GM23338 (cell line): ENCODE measurements at places on chromosomes 6 and 20.

DNA sequence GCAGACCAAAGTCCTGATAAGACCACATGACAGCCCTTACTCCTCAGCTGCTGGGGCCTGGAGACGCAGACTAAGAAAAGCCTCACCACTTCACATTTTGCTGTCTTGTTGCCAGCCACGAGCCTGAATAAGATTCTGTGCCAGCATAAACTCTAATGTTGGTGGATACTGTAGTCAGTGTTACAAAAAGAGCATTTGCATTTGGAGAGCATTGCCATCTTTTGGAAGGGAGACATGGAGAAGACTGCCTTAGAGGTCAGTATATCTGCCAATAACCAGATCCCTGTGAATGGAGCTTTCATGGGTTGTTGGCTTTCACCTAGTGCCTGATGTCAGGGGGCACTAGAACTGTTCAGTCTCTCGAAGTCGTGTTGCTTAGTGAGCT is 315.2 kb downstream of the ZFAND3 start:
- H3K27ac ChIP-seq = no peak overlapping the region
- no peaks in the 10 kb centered on the region for H3K27me3 ChIP-seq
- no peak overlapping the region for H3K4me3 ChIP-seq
- H3K4me1 ChIP-seq = peaks cover 28% of the 10 kb centered on the region
- no peaks in the 10 kb centered on the region for H3K36me3 ChIP-seq

DNA sequence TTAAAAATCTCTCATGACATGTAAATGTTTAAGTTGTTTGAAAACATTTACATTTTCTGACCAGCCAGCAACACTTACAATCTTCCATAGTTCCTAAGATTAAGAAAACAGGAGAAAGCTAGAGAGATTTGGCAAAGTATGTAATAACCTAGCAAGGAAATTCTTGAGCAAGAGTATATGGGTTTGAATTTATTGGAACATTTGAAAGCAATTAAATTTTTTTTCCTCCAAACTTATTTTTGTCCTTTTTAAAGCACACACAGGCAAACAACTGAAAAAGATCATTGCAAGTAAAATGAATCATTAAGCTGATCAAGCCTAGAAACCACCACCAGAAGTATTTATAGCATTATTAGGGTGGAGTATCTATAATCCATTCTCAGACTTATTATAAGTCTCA is 20.1 kb upstream of the ZNF217 start:
- no peaks in the 10 kb centered on the region for H3K27me3 ChIP-seq
- H3K27ac ChIP-seq = 0 out of 2 replicates have a peak overlapping the region, but pooled peaks have one; percentile 34
- H3K4me3 ChIP-seq = no peak overlapping the region
- no peaks in the 10 kb centered on the region for H3K36me3 ChIP-seq
- no peak for DNase-seq

DNA sequence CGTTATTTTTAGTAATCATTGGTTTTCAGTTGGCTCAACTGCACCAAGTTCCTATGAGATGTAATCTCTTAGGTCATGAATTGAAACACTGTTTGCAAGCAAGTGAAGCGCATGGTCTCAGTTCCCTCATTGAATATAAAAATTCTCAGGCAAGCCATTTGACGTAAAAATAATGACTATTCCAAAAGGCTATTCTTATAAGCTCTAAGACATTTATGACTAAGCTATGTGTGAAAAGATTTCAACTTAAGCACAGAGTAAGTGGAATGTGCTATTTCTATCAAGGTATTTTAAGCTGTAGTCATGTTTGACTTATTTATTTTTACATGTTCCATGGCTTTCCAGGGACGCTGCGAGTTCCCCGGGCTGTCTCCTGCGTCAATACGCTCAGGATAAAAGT is 248.5 kb downstream of the THBS2 start:
- H3K27ac ChIP-seq = no peak overlapping the region
- H3K4me3 ChIP-seq = no peak overlapping the region
- peaks cover 19% of the 10 kb centered on the region; the same call in 1 of the 2 replicates for H3K4me1 ChIP-seq
- no peaks in the 10 kb centered on the region for H3K27me3 ChIP-seq
- H3K36me3 ChIP-seq = peaks cover 21% of the 10 kb centered on the region

DNA sequence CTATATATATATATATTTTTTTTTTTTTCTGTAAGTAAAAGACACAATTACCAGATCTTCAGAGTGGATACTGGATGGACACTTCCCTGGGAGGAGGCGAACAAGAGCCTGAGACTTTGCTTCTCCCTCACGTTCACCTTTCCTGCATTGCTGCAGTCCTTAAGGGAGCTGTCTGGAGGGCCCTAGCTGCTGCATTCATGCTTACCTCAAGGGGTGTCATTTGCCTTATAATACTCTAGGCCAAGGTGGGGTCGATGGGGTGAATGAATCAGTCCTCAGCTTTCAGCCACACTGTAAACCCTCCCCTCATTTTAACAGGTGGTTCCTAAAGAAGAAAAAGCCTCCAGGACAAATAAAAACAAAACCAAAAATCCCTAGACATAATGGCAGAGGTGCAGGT is 34.8 kb upstream of the CD83 start:
- H3K4me3 ChIP-seq = no peak overlapping the region
- H3K27ac ChIP-seq = no peak overlapping the region
- no peaks in the 10 kb centered on the region for H3K27me3 ChIP-seq
- peaks cover 9% of the 10 kb centered on the region; the same call in 1 of the 2 replicates for H3K4me1 ChIP-seq

- H3K27me3 ChIP-seq = no peaks in the 10 kb centered on the region
- H3K4me1 ChIP-seq = no peaks in the 10 kb centered on the region
- no peaks in the 10 kb centered on the region for H3K36me3 ChIP-seq
- H3K27ac ChIP-seq = no peak overlapping the region
- no peak overlapping the region for H3K4me3 ChIP-seq
- no peak for DNase-seq
Measured at GRCh38 chr20:50611128-50611810, 80.1 kb downstream of the RIPOR3 start.

DNA sequence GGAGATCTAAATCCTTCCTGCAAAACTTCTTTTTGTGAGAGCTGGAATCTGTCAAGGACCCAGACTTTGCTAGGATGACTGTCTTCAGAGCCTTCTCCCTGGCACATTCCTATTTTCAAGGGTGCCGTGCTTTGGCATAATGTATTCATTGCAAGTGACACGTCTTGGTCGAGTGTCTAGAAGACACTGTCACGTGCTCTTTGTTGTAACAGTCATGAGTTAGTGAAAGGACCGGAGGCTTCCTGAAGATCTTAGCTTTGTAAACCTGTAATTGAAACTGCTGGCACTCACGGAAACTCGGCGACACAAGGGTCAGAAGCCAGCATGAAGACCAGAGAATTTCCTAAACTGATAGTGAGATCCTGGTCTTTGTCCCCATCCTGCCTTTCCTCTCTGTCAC is 19.7 kb upstream of the TAGAP start:
- no peak for DNase-seq
- no peak overlapping the region for H3K27ac ChIP-seq
- H3K4me1 ChIP-seq = peaks cover 8% of the 10 kb centered on the region
- no peak overlapping the region for H3K4me3 ChIP-seq

- H3K27ac ChIP-seq = no peak overlapping the region
- H3K36me3 ChIP-seq = peaks cover 15% of the 10 kb centered on the region
- DNase-seq = no peak
- H3K4me1 ChIP-seq = peaks cover 7% of the 10 kb centered on the region
- H3K4me3 ChIP-seq = no peak overlapping the region
- no peaks in the 10 kb centered on the region for H3K27me3 ChIP-seq
Measured at GRCh38 chr6:3128356-3129108, 10.0 kb downstream of the BPHL start.

GRCh38 chr6:166467436-166468000 is 84.8 kb upstream of the MPC1 start:
- no peak overlapping the region for H3K4me3 ChIP-seq
- no peaks in the 10 kb centered on the region for H3K36me3 ChIP-seq
- H3K4me1 ChIP-seq = no peaks in the 10 kb centered on the region
- no peak for DNase-seq

- no peaks in the 10 kb centered on the region for H3K27me3 ChIP-seq
- H3K36me3 ChIP-seq = no peaks in the 10 kb centered on the region
- peak; percentile 76 for DNase-seq
- H3K27ac ChIP-seq = no peak overlapping the region
- H3K4me3 ChIP-seq = no peak overlapping the region
- H3K4me1 ChIP-seq = no peaks in the 10 kb centered on the region
Measured at GRCh38 chr20:62587757-62588402, 54.4 kb upstream of the SLCO4A1 start.

DNA sequence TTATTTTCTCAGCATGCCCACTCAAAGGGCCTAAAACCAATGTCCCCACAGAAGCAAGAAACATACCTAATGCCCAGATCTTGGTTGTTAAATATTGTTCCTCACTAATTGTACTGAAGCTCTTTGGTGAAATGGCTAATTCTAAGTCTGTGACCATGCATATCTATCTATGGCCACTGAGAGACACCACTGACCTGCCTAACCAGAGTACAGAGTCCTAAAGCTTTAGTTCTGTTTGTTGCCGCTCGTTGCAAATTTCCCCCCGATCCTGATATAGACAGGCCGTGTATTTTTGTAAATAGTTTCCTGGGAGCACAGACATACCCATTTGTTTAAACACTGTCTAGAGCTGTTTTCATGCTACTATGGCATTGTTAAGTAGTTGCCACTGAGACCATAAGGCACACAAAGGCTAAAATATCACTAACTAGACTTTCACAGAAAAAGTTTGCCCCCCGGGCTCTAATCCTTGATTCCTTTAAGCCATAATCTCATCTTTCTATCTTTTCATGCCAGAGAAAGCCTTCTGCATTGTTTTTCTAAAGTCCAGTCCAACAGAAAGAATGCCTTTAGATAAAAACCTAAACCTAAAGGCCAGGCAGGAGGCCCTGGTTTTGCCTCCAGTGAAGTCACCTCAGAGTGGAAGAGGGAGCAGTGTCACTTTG is 48.7 kb downstream of the DNAAF9 start:
- no peaks in the 10 kb centered on the region for H3K36me3 ChIP-seq
- no peak overlapping the region for H3K27ac ChIP-seq
- peak; percentile 11 for DNase-seq
- no peaks in the 10 kb centered on the region for H3K4me1 ChIP-seq
- H3K4me3 ChIP-seq = no peak overlapping the region
- H3K27me3 ChIP-seq = no peaks in the 10 kb centered on the region

- H3K27ac ChIP-seq = no peak overlapping the region
- H3K4me1 ChIP-seq = peaks cover 48% of the 10 kb centered on the region
- H3K36me3 ChIP-seq = no peaks in the 10 kb centered on the region
Measured at GRCh38 chr20:38725931-38726803, 1.9 kb downstream of the SLC32A1 start.

- H3K4me1 ChIP-seq = peaks cover 5% of the 10 kb centered on the region; the same call in 1 of the 2 replicates
- no peak overlapping the region for H3K4me3 ChIP-seq
- 0 out of 2 replicates have a peak, but pooled peaks cover 4% of the 10 kb centered on the region for H3K27me3 ChIP-seq
- H3K27ac ChIP-seq = no peak overlapping the region
Measured at GRCh38 chr20:14855171-14855570, 517.8 kb upstream of the FLRT3 start.

DNA sequence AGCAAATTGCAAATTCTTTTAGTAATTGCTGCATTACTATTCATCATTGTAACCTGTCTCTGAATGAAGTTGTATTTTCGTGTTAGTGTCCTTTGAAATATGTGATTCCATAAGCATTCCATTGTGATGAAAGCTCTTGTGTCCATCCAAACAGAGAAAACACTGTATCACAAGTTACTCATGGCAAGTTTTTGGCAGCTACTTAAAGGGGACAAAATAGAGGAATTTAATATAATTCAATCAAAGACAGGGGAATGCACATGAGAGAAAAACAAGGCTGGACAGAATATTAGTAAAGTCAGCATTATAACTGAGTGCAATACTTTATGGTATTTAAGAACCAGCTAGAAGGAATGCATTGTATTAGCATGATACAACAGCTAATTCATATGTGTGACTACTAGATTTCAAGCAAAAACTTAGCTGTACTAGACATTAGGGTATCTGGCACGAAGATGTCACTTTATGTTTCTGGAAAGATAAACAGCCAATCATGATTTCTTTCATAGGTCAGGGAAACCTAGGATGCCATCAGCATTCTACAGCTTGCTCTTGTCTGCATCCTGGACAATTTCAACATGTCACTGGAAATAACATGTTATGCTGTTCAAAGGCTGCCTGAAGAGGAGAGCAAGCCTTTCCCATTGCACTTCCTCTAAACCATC is 270.6 kb upstream of the MARCKS start:
- DNase-seq = no peak
- no peaks in the 10 kb centered on the region for H3K27me3 ChIP-seq
- peaks cover 34% of the 10 kb centered on the region for H3K4me1 ChIP-seq
- H3K27ac ChIP-seq = peak overlapping the region; percentile 61
- peak overlapping the region; percentile 17; the same call in 1 of the 2 replicates for H3K4me3 ChIP-seq

- H3K27me3 ChIP-seq = no peaks in the 10 kb centered on the region
- no peaks in the 10 kb centered on the region for H3K4me1 ChIP-seq
- DNase-seq = no peak
- no peak overlapping the region for H3K4me3 ChIP-seq
- H3K27ac ChIP-seq = no peak overlapping the region
Measured at GRCh38 chr6:148999929-149000468, 253.2 kb downstream of the UST start.

DNA sequence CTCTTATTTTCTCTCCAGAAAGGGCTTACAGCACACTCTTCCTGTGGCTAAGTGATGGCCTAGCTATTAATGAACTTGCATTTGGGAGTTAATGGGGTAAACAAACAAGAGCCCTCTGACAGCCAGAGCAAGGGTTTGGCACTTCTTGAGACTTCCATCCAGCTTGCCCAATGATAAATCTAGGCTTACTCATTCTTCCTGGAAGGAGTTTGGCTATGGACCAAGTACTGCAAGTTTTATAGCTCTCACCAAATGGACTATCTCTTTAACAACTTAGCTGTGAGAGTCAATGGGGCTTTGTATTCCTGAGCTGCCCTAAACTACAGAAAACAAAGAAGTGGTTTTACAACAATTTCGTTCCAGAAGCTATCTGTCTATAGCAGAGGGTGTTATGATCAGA is 16.7 kb upstream of the PI3 start:
- H3K27ac ChIP-seq = no peak overlapping the region
- H3K4me3 ChIP-seq = no peak overlapping the region
- DNase-seq = no peak
- H3K36me3 ChIP-seq = no peaks in the 10 kb centered on the region

- H3K27ac ChIP-seq = no peak overlapping the region
- DNase-seq = no peak
- H3K4me3 ChIP-seq = no peak overlapping the region
Measured at GRCh38 chr6:104402572-104402971, 457.1 kb downstream of the HACE1 start.

DNA sequence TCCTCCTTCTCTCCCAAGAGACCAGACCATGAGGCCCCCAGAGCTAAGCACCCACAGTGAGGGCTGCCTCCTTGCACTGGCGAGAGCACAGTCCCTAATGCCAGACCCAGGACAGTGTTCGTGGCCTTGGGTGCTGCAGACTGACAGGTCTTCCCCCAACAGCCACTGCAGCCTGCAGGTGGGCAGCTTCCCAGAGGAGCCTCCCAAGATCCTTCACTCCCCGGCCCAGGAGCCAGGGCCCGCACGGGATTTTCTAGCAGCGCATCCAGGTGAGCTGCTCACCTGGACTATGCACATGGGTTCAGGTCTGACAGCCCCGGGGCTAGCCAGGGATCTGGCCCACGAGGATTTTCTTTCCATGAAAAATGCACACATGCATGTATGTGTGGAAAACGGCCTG is 41.7 kb downstream of the SUMO4 start:
- H3K27me3 ChIP-seq = no peaks in the 10 kb centered on the region
- no peak overlapping the region for H3K4me3 ChIP-seq
- H3K4me1 ChIP-seq = no peaks in the 10 kb centered on the region
- H3K27ac ChIP-seq = no peak overlapping the region
- H3K36me3 ChIP-seq = no peaks in the 10 kb centered on the region
